AG09309 (cell line): ENCODE measurements at places on chromosomes 3 and 15.

DNA sequence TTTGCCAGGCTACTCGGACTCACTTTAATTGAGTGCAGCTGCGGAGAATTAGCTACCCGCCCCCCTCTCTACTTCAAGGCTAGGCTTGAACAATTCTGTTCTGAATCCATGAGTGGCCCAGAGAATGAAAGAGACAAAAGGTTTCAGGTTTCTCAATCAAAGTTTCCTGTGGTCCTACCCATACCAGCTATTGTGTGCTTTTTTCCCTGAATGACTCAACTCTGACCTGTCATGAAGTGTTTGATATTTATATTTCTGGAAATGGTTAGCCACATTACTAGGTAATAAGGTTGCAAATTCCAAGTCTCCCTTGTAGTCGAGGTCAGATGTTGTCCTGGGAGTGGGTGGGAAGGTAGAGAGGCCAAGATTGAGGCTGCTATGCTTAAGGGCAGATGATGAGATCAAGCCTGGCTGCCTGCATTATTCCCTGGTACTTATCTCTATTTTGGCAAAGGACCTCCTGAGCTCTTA lies 392.7 kb upstream of the TBL1XR1 start:
- peak; percentile 85 for DNase-seq

- DNase-seq: no peak
These were observed 310.9 kb upstream of the SLITRK3 start for GRCh38 chr3:165507060-165507459.

DNA sequence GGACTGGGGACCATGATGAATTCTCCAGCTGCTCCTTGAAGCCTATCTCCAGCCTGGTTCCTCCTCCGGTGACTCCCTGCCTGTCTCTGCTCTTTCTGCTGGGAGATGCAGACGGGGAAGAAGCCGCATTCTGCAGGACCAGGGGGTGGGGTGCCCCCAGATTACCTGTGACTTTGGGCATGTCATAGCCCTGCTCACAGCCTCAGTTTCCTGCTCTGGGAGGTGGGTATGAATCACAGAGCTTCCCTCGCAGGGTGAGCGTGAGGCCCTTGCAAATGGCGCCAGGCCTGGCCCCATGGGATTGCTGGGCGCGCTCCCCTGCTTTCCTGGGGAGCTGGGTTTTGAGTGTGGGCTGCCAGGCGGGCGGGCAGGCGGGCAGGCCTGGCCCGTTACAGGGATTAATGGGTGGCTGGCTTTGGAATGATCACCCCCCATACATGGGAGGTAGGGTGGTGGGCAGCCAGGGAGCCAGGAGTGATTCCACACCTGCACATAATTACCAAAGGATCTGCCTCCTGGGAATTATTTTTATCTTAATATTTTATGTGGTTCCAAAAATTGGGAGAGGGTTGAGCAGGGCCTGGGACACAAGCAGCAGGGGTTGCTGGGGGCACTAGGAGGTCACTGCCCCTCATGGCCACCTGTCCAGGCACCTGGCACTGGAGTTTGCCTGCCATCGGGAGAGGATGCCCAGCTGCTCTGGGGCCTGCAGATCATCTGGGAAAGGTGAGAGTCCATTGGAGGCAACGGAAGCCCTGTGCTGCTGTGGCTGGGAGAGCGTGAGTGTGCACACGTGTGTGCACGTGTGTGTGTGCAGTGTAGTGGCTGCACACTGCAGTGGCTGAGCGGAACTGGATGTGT lies 106.8 kb downstream of the WNT7A start:
- no peak for DNase-seq

DNA sequence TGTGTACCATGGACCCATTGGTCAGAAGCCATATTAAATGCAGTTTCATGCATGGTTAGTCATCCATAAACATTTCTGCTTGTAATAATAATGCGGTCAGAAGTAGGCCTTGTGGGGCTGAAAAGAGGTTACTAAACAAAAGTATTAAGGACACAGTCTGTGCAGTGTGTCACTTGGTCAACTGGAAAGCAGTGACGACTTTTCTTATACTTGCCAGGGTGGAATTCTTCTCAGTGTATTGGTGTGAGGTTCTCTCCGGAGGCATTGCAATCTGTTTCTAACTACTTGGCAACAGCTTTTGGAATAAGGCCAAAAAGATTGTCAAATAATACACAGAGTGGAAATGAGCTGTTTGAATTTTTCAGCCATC lies 46.8 kb downstream of the CHL1 start:
- no peak for DNase-seq

- no peak for DNase-seq
These were observed 96.5 kb upstream of the PIAS1 start for GRCh38 chr15:67957435-67958132.

DNA sequence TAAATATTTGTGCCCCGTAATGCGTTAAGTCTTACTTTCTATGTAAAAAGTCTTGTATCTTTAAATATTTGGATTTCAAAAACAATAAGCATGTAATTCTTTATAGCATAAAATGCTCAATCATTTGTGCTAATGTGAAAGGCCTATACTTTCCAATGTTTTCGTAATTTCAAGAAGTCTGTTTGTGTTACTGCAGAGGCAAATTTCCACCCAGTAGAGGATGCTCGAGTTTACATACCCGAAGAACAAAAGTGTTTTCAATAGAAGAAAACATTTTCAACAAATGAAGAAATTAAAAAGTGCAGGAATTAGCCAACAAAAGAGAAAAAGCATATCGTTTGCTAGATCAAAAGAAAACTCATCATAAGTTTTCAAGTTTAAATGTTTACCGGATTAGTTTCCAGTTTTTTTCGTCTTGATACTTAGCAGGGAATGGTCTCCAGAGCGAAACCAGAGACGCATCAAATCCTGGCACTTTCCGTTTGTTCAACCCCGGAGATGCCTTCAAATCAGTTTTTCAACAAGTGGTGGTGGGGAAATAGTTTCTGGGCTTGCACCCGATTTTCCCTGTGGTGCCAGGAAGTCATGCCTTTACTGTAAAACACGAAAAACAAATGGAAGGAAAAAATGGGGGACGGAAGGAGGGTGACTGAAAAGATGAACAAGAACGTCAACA lies 1.0 kb downstream of the CGGBP1 start:
- no peak for DNase-seq

- DNase-seq: no peak
These were observed 14.6 kb downstream of the ISG20 start for GRCh38 chr15:88653200-88654064.

DNA sequence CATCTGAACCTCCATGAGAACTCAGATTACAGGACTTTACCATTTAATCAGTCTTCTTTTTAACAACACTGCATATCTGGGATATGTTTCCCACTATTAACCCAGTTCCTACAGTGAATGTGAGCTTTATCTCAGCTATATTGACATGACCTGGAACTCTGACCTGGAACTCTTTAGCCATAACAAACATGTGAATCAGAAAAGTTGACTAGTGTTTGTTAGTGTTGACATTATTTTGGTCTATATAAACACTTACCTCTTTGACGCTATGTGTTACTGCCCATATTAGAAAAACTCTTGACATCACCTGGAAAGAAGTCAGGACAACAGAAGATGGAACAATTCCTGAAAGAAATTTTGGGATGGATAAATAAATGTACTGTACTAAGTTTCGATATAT lies 56.7 kb downstream of the HACD2 start:
- no peak for DNase-seq

- DNase-seq: no peak
These were observed 237.7 kb upstream of the WNT5A start for GRCh38 chr3:55724821-55725220.

DNA sequence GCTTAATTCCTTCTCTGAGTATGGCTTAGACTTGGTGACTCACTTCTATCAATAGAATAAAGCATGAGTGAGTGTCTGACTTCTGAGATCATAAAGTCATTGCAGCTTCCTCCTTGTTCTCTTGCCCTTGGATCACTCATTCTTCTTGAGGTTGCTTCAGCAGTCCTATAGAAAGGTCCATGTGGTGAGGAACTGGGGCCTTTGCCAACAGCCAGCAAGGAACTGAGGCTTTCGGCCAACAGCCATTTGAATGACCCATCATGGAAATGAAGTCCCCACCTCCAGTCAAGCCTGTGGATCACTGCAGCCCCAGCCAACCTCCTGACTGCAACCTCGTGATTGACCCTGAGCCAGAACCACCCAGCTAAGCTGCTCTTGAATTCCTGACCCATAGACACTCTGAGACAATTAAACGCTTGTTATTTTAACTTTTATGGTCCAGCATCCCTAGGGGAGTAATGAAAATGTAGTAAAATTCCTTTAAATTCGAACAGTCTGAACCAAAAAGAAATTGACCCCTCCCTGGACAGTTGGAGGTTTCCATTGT lies 84.5 kb downstream of the WDR76 start:
- DNase-seq: peak; percentile 92

DNA sequence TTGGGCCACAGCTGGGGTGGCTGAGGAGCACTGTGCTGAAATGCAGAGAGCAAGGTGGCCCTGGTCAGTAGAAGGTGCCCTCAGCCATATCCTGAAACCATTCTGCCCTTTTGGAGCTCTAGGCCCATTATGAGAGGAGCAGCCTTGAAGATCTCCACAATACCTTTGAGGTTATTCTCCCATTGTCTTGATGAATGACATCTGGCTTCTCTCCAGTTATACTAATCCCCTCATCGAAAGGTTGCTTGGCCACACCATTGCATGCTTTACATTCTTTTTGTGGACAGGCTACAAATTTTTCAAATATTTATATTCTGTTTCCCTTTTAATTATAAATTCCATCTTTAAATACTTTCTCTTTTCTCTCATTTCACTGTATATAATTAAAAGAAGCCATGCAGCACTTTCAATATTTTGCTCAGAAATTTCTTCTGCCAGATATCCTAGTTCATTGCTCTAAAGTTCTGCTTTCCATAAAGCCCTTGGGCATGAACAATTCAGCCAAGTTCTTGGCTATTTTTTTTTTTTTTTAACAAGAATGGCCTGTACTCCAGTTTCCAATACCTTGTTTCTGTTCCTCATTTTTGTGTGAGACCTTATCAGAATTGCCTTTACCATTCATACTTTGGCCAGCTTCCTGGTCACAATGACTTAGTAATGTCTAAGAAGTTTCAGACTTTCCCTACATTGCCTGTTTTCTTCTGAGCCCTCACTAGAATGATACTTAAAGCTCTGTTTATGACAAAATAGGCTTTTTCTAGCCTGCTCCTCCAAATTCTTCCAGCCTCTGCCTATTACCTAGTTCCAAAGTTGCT lies 138.9 kb upstream of the SGO1 start:
- no peak for DNase-seq

GRCh38 chr3:195803289-195803908 lies 8.3 kb downstream of the MUC4 start:
- DNase-seq: peak; percentile 5

DNA sequence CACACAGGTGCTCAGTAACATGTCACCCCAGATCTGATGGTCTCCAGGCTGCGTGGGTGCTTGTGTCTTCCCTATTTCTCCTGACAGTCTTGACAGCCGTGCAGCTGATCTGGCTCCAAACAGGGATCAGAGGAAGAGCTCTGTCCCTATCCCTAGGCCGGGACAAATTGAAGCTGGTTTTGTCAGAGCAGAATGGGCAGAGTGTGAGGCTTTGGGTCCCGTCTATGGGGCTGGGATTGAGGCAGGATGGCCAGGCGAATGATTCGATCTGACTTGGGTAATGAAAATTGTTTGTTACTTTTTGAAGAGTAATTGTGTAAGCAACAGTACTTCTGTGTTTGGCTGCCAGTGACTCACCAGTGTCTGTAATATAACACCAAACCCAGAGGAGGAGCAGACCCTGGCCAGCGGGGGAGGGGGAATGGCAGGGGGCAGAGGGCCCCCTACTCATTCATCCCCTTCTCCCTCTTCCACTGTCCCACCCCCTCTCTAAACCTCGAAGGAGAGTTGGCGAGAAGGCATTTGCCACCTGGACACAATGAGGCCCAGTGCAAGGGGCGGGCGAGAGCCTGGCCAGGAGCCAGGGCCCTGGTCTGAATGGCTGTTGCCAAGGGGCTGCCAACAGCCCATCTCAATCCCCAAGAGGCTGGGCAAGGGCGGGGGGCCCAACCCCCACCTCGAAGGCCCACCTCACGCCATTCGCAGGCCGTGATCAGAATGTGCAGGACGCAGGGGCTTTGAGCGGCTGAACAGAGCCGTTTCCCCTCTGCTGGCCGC lies 4.9 kb upstream of the MAGEF1 start:
- DNase-seq: no peak

- DNase-seq: no peak
These were observed 858.4 kb upstream of the ARPP21 start for GRCh38 chr3:34780973-34781372.

DNA sequence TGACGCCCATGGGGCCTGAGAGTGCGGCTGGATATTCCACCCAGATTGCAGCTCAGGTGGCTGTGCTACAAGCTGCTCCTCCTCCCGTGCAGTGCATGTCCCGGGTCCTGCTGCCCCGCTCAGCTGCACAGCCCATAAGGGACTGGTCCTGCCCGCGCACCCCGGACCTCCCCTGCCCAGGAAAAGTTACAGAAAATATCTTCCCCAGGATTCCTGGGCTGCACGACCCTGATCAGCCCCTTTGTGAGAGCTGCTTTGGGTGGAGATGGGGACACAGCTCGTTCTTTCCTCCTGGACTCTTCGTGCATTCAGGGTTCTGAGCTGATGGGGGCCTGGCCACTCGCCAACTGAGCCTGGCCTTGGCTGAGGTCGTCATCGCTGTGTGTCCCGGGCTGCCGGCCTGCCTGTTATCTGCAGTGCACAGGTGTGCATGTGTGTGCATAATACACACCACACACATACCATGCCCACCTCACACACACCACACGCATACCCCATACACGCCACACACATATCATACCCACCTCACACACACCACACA lies 28.8 kb downstream of the APBA2 start:
- DNase-seq: no peak

DNA sequence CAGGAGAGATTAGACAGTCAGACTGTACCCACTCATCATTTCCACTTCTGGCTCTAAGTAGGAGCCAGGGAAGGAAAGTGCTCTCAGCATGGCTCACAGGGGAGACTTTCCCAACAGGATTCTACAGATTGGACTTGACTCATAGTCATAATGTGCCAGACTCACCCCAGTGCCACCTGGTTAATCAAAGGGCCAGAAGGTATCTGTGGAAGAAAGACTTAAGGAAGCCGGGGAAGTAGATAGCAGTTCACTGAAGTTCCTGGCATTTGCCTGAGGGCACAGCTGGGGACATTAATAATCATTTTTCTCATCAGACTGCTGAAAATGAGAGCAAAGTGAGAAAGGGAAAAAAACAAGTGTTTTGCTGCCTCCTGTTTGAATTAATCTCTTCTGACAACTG lies 717.5 kb downstream of the TUSC7 start:
- no peak for DNase-seq

- DNase-seq: peak; percentile 69
These were observed 383.1 kb upstream of the TPRG1 start for GRCh38 chr3:188788621-188789081.

GRCh38 chr15:40382580-40383456 lies at the start of gene KNSTRN:
Gene KNSTRN, plus strand, starts transcription at chr15:40382721. Its CDS starts 115 bp downstream, at chr15:40382836.
- DNase-seq: peak; percentile 74

- DNase-seq: no peak
These were observed 177.9 kb downstream of the APBA2 start for GRCh38 chr15:29063646-29064045.
